Activated CD4-positive, CD25-positive, alpha-beta regulatory T cell (primary cell): ENCODE measurements at places on chromosomes 1 and 21.

DNA sequence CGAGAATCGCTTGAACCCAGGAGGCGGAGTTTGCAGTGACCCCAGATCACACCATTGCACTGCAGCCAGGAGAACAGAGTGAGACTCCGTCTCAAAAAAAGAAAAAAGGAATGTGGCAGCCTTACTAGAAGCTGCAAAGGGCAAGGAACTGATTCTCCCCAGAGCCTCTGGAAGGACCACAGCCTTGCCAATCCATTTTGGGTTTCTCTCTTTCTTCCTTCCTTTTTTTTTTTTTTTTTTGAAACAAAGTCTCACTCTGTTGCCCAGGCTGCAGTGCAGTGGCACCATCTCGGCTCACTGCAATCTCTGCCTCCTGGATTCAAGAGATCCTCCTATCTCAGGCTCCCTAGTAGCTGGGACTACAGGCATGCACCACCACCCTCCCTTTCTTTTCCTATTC, 9.9 kb upstream of the IFNGR2 start:
- no peak for DNase-seq

DNA sequence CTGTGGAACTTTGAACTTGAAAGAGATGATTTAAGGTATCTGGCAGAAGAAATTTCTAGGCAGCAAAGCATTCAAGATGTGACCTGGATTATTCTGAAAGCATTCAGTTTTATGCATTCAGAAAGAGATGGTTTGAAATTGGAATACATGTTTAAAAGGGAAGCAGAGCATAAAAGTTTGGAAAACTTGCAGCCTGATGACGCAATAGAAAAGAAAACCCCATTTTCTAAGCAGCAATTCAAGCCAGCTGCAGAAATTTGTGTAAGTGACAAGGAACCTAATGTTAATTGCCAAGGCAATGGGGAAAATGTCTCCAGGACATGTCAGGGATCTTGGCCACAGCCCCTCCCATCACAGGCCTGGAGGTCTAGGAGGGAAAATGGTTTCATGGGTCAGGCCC, 354.0 kb downstream of the ZNF326 start:
- DNase-seq, result no peak

- no peak for DNase-seq
Observed at GRCh38 chr1:148263906-148264255, 111.8 kb upstream of the NBPF11 start.

- DNase-seq, result no peak
Observed at GRCh38 chr1:156384007-156384406, 15.0 kb downstream of the RHBG start.

GRCh38 chr1:204186597-204186996, 9.7 kb downstream of the KISS1 start:
- DNase-seq, result no peak

DNA sequence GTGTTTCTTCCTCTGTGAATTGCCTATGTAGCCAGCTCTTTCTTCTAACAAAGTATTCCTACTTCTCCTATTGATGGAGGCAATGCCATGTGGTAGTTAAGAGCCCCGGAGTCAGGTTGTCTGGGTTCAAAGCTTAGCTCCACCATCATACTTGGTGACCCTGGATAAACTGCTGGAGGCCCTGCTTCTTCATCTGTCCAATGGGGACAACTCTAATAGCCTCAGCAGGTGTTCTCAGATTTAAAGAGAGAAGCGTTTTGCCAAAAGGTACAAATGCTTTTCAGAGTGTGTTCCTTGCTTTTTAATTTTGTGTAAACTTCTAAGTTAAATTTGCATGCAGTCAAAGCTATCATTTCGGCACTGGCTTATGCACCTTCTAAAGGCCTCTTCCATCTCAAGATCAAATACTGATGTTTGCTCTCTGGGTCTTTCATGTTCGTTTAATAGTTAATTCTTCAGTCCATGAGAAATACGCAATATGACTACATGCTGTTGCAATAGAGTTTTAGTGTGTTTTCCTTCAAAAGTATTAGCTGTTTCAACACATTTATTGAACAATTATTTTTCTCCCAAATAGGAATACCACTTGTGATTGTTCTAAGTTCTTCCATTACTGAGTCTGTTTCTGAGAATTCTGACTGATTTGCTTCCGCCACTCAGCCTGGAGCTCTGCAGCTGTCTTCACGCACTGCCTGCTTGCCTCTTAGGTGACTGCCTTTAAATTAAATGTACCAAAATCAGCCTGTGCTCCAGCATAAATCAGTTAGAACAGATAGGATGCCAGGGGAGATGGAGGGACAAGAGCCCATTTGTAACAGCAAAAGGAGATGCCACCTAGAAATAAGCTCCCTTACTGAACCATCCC, 75.6 kb downstream of the CAPZB start:
- DNase-seq, result no peak
